NCI-H510A treated with DMSO at 0.1 percent for 48 hours (cell line): ENCODE measurements at places on chromosomes 6 and 20.
A peak's percentile ranks its signal among the peaks of the same experiment; 100 is the strongest.

- no peak for DNase-seq
These were observed 56.6 kb upstream of the CITED2 start for GRCh38 chr6:139430899-139431601.

DNA sequence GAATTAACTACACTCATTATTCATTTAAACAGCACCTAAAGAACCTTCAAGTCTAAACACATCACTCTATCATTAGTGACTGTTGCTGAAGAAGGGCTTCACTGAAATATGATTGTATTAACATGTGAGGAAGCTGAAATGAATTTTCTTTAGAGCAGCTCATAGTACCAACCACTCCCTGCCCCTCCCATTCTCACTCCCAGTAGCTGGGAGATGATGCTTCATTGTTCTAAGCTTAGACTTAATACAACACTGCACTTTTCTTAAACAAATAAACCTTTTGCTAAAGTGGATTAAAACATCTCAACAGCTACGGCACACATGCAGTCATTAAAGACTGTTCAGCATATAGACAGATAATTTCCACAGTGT lies 63.1 kb downstream of the ATXN1 start:
- no peak for DNase-seq

GRCh38 chr6:157982102-157982562 lies 469 bp downstream of the SYNJ2 start:
- peak; percentile 24 for DNase-seq

GRCh38 chr20:15637950-15638754 lies 935.1 kb downstream of the KIF16B start:
- no peak for DNase-seq

- no peak for DNase-seq
These were observed 8.9 kb downstream of the ARHGAP40 start for GRCh38 chr20:38610521-38610920.

DNA sequence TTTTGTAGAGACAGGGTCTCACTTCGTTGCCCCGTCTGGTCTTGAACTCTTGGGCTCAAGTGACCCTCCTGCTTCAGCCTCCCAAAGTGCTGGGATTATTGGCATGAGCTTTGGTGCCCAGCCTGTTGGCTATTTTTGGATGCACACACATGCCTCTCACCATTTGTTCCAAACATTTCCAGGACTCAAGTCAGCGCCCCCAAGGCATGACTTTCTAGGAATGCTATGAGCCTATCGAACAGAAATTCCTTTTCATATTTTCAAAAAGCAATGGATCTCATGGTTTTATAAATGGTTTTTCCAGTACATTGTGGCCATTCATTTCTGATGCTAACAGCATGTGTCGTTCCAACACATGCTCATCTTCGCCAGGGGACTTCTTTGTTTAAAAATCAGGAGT lies 119.3 kb upstream of the NAA20 start:
- DNase-seq, result no peak

DNA sequence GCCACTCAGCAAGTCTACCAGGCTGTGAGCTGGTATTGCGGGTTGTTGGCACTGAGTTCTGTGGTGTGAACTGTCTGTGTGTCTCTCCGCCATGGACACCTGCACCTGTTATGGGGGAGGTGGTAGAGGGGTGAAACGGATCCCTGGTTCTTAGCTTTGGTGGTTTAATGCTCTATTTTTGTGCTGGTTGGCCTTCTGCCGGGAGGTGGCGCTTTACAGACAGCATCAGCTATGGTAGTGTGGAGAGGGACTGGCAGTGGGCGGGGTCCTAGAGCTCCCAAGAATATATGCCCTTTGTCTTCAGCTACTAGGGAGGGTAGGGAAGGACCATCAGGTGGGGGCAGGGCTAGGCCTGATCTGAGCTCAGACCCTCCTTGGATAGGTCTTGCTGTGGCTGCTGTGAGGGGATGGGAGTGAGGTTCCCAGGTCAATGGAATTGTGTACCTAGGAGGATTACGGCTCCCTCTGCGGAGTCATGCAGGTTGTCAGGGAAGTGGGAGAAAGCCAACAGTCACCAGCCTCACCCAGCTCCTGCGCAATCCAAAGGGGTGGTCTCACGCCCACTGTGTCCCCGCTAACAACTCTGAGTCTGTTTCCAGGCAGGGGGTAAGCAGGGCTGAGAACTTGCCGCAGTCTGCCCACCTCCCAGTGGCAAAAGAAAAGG lies 154.3 kb downstream of the CCDC170 start:
- DNase-seq, result no peak

GRCh38 chr20:58268421-58268821 lies 40.0 kb upstream of the ANKRD60 start:
- DNase-seq, result no peak

DNA sequence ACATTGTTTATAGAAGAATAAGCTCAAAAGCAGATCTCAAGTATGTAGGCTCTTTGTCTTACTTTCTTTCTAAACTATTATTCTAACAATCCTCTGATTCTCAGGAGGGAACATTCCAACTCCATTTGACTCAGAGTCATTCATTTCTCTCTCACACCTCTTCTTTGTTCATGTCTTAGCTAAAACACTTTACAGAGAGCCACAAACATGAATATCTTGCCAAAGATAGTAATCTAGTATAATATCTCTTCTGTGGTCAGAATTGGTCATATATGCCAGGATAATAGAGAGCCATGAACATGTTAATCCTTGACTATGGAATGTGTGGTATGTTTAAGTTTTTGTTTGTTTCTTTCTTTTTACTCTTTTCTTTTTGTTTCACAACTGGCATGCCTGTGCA lies 456.0 kb upstream of the PTCHD4 start:
- no peak for DNase-seq

GRCh38 chr20:22578221-22579118 lies 5.9 kb downstream of the FOXA2 start:
- DNase-seq, result no peak

- peak; percentile 50 for DNase-seq
These were observed 19.7 kb upstream of the ULBP3 start for GRCh38 chr6:150088481-150089154.

- no peak for DNase-seq
These were observed 121.0 kb downstream of the BTBD9 start for GRCh38 chr6:38518511-38519304.

- no peak for DNase-seq
These were observed 289.7 kb upstream of the RNF24 start for GRCh38 chr20:4305091-4305490.

DNA sequence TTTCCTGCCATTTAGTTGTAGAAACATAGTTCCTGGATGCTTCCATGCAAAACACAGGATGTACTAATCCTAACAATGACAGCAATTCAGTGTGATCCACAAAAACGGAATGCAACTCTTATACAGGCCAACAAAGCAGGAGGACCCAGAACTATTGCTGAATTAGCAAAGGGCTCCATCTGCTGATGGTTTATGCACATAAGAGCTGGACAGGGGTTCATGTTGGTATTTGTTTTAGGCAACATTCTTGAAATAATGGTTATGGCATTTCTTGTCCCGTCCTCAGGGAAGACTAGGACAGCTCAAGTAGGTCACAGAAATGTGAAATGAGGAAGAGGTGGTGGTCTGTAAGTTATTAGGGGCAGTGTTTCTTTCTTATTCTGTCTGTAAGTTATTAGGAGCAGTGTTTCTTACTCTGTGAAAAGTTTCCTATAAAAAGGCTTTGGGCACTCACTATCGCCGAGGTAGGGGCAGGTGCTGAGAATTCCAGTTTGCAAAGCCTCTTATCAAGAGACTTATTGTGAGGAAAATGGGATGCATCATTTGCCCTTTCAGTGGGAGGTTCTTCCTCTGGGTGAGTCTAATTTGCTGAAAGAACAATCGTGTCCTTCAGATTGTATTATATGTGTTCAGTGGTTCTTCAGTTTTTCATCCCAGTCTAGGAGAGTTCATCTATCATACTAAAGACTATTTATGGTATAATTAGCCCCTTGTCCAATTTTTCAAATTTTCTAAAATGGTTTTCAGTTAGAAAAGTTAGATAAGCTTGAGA lies 171.1 kb downstream of the MCHR2 start:
- DNase-seq, result peak; percentile 21
